ENCODE measurements at places on chromosomes 5 and 9.

GRCh38 chr5:126858441-126858840 is 81.5 kb downstream of the LMNB1 start:
- no peak for DNase-seq

GRCh38 chr5:77641963-77642737 is 3.6 kb upstream of the OTP start:
- no peak for DNase-seq

DNA sequence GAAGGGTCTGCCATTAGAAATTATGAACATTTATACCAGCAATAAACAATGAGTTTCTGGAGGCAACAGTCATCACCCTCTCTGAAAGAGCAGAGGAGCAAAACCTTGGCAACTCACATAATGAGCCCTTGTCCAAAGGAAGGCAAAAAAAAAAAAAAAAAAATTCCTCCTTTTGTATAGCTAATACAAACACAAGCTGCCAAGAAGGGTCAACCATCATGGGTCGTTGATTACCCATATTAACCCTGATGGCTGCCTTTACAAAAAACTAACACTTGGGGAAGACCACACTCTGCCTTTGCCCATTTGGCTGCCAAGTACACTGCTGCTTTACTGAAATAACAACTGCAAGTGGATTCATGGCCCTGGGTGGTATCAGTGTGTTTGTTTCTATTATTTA is 272.7 kb downstream of the ADAMTSL1 start:
- no peak for DNase-seq

- DNase-seq = peak; percentile 83
Observed at GRCh38 chr9:97598461-97599288, 34.5 kb downstream of the TSTD2 start.

DNA sequence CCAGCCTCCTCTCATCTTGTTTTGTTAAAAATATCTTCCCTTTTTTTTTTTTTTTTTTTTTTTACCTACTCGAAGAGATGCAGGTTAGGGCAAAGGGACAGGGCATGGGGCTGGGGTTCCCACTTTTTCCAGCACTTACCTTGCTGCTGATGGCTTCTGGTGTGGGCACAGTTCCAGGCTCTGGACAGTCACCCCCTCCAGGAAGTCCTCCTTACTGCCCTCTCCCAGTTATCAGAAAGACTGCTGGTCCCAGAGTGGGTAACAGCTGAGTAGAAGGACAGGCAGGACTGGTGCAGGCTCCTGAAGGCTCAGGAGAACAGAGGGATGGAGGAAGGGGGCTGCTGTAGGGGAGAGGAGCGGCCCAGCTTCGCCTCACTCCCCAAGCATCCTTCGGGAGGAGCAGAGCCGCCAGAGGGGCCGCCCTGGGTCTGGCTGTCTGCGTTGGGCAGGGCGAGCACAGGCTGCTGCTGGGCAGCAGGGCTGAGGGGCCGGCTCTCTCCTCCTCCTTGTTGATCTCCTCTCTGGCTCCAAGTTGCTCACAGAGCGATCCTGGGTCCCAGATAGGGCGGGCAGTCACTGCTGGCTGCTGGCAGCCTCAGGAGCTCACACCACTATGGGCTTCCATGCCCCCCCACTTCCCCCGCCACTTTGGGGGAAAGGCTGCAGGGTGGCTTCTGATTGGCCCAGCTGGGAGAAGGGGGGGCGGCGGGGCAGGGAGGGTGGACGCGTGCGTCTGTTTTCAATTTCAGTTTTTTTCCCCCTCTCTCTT is at the start of gene PDGFRB:
TSS of gene PDGFRB (minus strand) at position 588 of the 769 bp plus-strand sequence. CDS start 18,798 bp downstream, outside the sequence.
- DNase-seq = peak; percentile 76

- no peak for DNase-seq
Observed at GRCh38 chr5:54517174-54517511, 416 bp upstream of the SNX18 start.

DNA sequence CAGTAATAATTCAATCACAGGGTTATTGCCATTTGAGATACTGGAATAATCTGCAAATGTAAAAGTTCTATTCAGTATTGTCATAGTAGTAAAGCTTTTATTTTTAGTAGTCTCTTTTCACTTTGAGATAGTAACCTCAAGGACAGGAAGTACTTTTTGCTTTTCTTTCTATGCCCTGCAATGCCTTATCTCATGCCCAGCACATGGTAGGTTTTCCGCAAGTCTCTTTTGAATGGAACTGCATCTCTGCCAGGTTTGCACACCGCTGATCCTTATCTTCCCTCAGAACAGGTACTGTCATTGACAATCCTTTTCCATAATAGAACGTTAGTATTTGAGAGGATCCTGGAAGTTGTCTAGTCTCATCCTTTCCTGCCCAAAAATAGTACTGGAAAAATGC is 91.8 kb upstream of the IFNK start:
- no peak for DNase-seq

DNA sequence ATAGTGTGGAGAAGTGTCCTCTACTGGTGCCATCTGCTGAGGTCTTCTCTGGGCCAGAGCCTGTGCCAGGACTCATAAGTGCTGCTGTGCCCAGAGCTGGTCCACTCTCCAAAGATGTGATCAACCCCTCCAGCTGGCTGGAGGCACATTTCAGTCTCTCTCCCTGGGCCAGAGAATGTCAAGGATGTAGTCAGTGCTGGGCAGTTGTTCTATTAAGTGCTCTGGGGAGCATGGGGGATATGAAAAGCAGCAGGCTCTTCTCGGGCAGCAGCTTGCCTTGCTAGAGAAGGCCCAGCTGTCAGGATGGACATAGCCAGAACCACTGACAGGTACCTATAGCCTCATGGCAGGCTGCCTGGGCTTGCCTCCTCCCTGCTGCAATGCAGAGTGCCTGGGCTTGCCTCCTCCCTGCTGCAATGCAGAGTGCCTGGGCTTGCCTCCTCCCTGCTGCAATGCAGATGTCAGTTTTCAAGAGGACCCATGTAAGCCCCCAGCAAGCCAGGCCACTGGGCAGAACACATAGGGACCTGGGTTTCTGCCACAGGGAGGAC is 157.2 kb upstream of the PANK3 start:
- DNase-seq = no peak

- no peak for DNase-seq
Observed at GRCh38 chr9:89493181-89493580, 4.7 kb downstream of the SEMA4D start.

GRCh38 chr5:135713161-135713915 is 121.1 kb upstream of the SLC25A48 start:
- no peak for DNase-seq

- DNase-seq = no peak
Observed at GRCh38 chr9:35380039-35380438, 109.9 kb upstream of the RUSC2 start.

GRCh38 chr9:5364294-5365024 is 24.8 kb upstream of the RLN1 start:
- peak; percentile 17 for DNase-seq

DNA sequence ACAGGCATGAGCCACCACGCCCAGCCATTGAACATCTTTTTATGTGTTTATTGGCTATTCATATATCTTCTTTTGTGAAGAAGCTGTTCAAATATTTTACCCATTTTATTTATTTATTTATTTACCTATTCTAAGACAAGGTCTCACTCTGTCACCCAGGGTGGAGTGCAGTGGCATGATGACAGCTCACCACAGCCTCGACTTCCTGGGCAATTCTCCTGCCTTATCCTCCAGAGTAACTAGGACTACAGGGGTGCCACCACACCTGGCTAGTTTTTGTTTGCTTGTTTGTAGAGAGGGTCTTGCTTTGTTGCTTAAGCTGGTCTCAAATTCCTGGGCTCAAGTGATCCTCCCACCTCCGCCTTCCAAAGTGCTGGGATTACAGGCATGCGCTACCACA is 33.5 kb downstream of the NAIF1 start:
- DNase-seq = no peak

DNA sequence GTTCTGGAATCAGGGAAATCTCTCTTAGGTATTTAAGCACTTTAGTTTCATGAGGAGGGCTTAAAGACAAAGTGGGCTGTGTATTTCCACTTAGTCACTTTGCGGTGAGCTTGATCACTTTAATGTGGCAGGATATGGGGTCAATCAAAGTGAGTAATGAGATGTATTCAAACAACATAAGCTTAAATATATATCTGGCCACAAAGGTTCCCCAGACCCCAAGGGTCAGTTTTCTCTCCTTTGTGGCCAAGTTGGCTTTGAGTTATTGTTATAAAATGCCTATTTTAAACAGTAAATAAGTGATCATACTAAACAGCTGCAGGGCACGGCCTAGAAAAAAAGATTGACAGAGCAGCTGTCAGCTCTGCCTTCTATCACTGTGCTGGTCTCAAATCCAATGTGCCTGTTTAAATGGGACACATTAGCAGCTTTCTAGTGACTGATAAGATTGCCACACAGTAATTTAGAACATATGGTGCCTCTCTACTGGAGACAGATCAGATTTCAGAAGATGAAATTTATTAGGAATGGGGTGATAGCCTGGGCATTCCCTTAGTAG is 363.9 kb downstream of the AGTPBP1 start:
- DNase-seq = peak; percentile 17

- no peak for DNase-seq
Observed at GRCh38 chr9:101242651-101243050, 142.2 kb downstream of the BAAT start.

DNA sequence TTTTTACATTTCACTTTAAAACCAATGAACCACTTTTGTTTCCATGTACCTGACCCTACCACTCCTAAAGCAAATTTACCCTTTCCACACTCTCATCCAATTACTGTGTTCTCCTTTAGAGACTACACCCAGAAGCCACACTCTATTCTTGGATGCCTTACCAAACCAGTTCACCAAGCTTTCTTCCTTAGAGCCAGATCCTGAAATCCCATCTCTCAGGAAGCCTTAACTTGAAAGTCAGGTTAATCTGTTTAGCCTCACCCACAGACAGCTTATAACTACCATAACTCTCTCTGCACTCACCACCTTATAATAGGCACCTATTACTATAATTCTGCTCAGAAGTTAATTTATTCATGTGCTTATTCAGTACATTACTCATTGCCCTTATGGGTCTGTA is 4.3 kb downstream of the CSNK1A1 start:
- no peak for DNase-seq

DNA sequence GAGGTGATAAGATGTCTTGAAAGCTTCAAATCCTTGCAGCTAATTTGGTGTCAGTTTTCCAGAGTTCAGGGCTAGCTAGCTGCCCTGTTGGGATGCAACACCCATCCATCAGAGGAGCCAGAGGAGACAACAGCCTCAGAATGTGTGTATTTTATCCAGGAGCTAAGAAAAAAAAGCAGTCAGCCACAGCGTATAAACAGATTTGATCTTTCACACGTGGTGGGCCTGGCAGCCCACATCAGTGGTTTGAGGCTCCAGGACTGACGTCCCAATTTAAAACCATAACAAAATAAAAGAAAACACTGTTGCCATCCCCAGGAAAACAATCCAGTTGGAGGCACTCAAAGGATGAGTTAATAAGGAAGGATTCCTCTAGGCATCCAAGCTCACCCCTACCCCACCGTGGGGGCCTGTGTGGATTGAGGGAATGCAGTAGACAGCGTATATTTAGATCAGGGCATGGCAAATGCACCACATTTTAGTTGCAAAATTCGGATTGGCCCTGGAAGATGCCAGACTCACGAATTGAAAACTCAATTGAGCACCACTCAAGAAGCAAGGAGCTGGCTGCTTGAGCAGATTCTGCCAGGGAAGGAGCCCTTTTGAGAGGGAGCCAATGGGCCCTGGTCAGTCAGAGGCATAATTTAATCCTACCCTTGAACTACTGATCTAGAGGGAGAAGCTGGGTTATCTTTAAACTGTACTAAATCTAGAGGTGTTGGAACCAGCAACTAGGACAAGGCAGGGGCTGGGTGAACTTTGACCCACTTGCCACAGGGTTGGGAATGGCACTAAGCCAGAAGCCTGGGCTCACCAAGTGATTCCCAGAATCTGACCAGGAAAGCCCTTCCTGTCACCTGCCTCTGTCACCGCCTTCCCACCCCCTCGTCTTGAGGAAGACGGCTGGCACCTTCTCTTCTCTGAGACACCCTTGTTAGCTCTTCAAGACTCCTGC is 17.5 kb downstream of the ADRA1B start:
- DNase-seq = no peak

DNA sequence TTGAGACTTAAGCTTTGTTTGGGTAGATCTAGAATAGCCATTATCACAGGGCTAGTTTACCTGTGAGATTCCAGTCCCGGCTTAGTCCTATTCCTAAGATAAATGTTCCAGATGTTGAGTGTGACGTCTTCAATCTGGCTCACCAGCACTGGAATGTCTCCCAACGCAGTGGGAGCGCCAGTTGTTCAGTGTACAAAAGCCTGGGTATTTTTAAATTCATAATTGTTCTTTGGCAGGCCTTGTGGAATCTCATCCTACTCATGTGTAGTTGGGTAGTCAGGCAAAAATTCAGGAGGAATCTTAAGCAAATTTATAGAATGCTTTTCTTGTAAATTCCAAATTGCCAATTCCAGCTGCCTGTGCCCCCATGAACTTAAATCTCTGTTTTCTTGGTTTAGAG is 272.6 kb upstream of the KCNN2 start:
- no peak for DNase-seq

DNA sequence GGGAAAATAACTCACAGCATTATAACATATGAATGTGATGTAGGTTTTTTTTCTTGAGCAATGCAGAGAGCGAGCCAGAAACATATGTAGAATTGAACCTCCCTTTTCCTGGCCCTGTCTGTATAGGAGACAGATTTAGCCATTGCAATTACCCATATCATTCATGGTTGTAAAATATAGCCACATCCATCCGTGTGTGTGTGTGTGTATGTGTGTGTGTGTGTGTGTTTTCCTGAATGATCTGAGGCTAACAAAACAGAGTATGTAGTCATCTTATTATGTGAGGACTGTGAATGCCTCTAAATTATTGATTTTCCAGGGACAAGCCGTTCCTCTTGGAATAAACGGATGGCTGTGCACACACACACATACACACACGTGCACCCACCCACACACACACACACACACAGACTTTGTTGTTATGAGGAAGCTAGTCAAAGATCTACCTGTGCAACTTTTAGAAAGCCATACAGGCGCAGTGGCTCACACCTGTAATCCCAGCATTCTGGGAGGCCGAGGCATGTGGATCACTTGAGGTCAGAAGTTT is 11.7 kb upstream of the DENND1A start:
- DNase-seq = no peak

- no peak for DNase-seq
Observed at GRCh38 chr5:125582352-125582751, 835.9 kb upstream of the ZNF608 start.

GRCh38 chr9:69180670-69181069 is 6.6 kb downstream of the TJP2 start:
- DNase-seq = peak; percentile 99

- DNase-seq = no peak
Observed at GRCh38 chr5:101418713-101419118, 515.6 kb upstream of the ST8SIA4 start.

GRCh38 chr5:154923441-154924430 is 14.3 kb downstream of the GEMIN5 start:
- peak; percentile 3 for DNase-seq

GRCh38 chr9:34623374-34624235 is 3.3 kb upstream of the DCTN3 start:
- no peak for DNase-seq

DNA sequence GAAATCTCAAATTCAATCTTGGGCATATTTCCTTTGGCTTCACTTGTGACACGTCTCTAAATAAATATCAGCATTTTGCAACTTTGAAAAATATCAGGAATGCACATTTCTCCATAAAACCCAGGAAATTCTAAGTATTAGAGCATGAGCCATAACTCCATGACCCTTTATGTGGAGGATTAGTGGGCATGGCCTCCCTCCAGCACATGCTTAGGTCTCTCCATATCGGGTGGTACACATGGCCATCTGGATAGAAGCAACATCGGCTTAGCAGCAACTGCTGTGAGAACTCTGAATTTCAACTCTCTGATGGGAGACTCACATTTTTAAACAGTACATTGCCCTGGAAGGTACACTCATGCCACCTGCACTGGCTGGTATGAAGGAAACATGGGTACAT is 73.7 kb upstream of the EGFLAM start:
- DNase-seq = no peak

All from ELR (cell line).